ENCODE measurements at places on chromosomes 16 and 17.
A peak's percentile ranks its signal among the peaks of the same experiment; 100 is the strongest.

DNA sequence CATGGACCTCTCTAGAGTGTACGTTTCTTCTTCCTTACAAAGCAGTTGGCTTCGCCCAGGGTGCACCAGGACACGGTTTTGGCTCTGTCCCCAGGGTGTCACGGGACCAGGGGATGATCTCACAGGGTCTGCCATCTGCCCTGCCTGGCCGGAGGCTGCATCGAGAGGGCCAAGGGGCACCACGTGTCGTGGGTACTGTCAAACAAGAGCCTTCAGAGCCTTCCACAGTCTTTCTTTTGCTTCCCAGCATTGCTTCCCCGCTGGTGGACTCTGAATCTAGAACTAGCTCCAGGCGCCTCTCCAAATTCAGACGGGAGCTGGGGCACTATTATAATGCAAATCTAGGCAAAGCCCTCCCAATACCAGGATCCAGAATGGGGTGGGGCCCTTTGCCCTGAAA, 47.9 kb downstream of the MAPT start:
- H3K27me3 ChIP-seq: no peaks in the 10 kb centered on the region
- no peak overlapping the region for H3K4me3 ChIP-seq
- H3K36me3 ChIP-seq: no peaks in the 10 kb centered on the region

GRCh38 chr17:75428543-75429469, 23.3 kb upstream of the GRB2 start:
- DNase-seq: no peak
- H3K36me3 ChIP-seq: no peaks in the 10 kb centered on the region
- H3K27me3 ChIP-seq: no peaks in the 10 kb centered on the region
- H3K27ac ChIP-seq: no peak overlapping the region
- no peak overlapping the region for H3K4me3 ChIP-seq

- H3K27me3 ChIP-seq: no peaks in the 10 kb centered on the region
- DNase-seq: no peak
- H3K4me1 ChIP-seq: peaks cover 18% of the 10 kb centered on the region
- no peak overlapping the region for H3K4me3 ChIP-seq
Observed at GRCh38 chr16:73874324-73874723, 422.3 kb upstream of the PSMD7 start.

GRCh38 chr17:13359774-13360173, 242.0 kb downstream of the HS3ST3A1 start:
- no peaks in the 10 kb centered on the region for H3K36me3 ChIP-seq
- H3K27ac ChIP-seq: no peak overlapping the region
- DNase-seq: no peak
- peaks cover 5% of the 10 kb centered on the region for H3K4me1 ChIP-seq
- H3K4me3 ChIP-seq: no peak overlapping the region
- H3K27me3 ChIP-seq: no peaks in the 10 kb centered on the region

- H3K4me1 ChIP-seq: peaks cover 3% of the 10 kb centered on the region
- H3K36me3 ChIP-seq: peaks cover 14% of the 10 kb centered on the region
- no peaks in the 10 kb centered on the region for H3K27me3 ChIP-seq
- DNase-seq: no peak
- no peak overlapping the region for H3K4me3 ChIP-seq
- H3K27ac ChIP-seq: no peak overlapping the region
Observed at GRCh38 chr17:30819971-30820705, 4.4 kb downstream of the CRLF3 start.

DNA sequence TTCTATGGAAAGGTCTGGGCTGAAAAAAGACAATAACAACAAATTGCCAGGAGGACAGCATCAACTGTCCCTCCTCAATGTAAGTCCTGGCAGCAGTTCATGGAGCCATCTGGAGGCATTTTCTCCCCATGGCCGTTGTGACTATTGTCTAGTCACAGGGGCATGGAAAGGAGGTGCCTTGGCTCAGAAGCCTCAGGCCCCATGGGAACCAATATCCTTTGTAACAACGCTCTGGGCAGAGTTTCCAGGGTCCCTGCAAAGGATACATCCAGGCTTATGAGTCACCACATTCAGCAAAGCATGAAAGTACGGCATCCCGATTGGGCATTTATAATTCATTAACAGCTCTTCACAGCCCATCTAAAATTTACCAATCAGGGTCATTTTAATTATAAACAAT, 85.2 kb downstream of the GLG1 start:
- DNase-seq: no peak
- peaks cover 2% of the 10 kb centered on the region for H3K36me3 ChIP-seq
- no peak overlapping the region for H3K4me3 ChIP-seq
- H3K27me3 ChIP-seq: no peaks in the 10 kb centered on the region

DNA sequence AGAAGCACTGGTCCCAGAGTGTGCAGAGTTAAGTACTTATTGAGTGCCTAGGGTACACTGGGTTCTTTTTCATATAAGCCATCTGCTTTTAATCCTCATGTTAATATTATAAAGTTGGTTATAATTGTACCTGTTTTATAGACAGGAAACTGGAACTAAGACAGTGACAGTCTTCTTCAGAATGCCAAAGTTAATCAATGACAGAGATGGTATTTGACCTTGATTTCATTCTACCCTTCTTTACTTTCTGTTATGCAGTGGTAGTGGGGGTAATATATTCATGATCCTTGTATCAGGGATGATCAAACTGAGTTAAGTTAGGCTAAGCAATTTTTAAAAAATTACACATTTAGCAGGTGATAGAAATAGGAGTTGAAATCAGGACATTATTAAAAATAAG, 108.6 kb upstream of the GOT2 start:
- no peaks in the 10 kb centered on the region for H3K4me1 ChIP-seq
- H3K27me3 ChIP-seq: no peaks in the 10 kb centered on the region
- no peaks in the 10 kb centered on the region for H3K36me3 ChIP-seq
- DNase-seq: no peak
- H3K4me3 ChIP-seq: no peak overlapping the region

- no peaks in the 10 kb centered on the region for H3K27me3 ChIP-seq
- DNase-seq: peak; percentile 73
- H3K27ac ChIP-seq: no peak overlapping the region
Observed at GRCh38 chr17:4420692-4421131, 13.0 kb upstream of the SPNS3 start.

- H3K27ac ChIP-seq: no peak overlapping the region
- H3K36me3 ChIP-seq: no peaks in the 10 kb centered on the region
- DNase-seq: no peak
- no peaks in the 10 kb centered on the region for H3K27me3 ChIP-seq
- H3K4me1 ChIP-seq: no peaks in the 10 kb centered on the region
Observed at GRCh38 chr16:17335826-17336529, 134.8 kb downstream of the XYLT1 start.

DNA sequence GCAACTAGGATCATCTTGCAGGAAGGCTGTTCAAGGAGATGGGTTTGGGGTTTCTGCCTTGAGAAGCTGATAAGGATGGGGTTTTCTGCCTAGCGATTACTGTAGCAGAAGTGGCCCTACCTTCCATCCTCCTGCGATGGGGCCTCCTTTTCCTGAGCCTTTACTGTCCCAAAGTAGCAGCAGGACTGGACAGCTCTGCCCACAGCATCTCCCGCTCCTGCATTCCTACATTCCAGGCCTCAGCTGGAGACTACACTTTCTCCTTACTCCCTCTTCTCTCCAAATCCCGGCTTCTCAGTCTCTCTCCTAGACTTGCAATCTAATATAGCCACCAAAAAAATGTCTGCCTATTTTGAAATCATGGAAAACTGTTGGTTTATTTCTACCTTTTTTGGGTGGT, 355.4 kb downstream of the CA10 start:
- no peaks in the 10 kb centered on the region for H3K4me1 ChIP-seq
- no peak for DNase-seq
- no peaks in the 10 kb centered on the region for H3K27me3 ChIP-seq
- no peak overlapping the region for H3K4me3 ChIP-seq

GRCh38 chr16:79901522-79901921, 301.0 kb upstream of the MAF start:
- no peak overlapping the region for H3K27ac ChIP-seq
- no peaks in the 10 kb centered on the region for H3K36me3 ChIP-seq
- no peaks in the 10 kb centered on the region for H3K4me1 ChIP-seq

DNA sequence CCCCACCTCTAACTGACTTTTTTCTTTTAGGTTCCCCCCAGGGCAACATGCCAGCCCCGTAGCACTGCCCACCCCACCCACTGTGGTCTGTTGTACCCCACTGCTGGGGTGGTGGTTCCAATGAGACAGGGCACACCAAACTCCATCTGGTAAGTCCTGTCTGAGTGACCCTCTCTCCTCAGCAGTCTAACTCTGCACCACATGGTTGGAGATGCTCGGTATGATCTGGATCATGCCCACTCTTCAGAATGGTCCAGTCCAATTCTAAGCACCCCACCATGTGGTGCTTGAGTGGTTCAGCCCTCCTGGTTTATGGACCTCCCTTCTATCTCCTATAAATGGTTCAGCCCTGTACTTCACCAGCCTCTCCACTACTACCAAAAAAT, 5.9 kb downstream of the KDM6B start:
- H3K27me3 ChIP-seq: no peaks in the 10 kb centered on the region
- DNase-seq: no peak
- peaks cover 34% of the 10 kb centered on the region for H3K4me1 ChIP-seq
- peaks cover 15% of the 10 kb centered on the region for H3K36me3 ChIP-seq
- no peak overlapping the region for H3K4me3 ChIP-seq
- no peak overlapping the region for H3K27ac ChIP-seq

DNA sequence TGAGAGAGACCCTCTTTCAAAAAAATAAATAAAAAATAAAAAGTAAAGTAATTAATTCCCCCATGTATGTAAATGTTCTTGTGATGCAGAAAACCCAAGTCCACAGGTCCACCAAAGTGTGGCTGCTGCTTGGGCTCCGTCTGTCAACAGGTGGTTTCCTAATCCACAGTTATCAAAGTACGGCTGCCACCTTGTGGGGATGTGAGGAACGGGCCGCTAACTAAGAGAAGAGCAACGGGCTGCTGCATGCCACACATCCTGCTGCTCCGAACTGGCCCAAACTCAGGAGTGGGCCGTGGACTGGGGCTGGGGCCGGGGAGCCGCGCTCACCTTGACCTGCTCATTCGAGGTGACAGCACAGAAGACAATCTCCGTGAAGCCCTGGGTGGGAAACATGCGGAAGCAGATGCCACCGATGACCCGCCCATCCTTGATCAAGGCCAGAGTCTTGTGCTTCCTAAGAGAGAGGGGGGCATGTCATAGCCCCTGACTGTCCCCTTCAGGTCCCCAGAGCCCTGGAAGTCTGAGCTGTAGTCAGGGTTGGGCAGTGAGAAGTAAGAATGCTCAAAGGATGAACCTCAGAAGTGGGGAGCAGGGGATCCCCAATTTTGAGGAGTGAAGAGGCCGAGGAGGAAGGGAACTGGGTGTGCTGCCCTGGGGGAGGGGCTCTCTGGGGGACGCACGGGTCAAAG, 4.3 kb downstream of the KAT2A start:
- H3K4me1 ChIP-seq: peaks cover 6% of the 10 kb centered on the region
- DNase-seq: peak; percentile 67
- no peak overlapping the region for H3K4me3 ChIP-seq

DNA sequence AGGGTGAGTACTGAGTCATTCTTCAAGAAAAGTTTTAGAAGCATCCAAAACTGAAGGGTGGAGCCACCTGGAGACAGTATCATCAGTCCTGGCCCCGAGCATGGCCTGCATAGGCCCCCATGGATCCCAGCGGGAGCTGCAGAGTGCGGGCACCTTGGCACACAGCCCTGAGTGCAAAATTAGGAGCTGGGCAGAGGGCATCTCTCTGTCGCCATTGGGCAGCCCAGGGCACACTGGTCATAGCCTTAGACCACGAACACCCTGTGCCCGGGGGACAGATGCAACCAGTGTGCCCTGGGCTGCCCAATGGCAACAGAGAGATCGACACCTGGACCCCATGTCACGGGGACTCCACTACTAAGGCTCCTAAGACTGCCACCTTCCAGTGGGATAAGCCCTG, 14.6 kb downstream of the MAPT start:
- H3K27ac ChIP-seq: no peak overlapping the region
- H3K4me3 ChIP-seq: no peak overlapping the region
- peaks cover 3% of the 10 kb centered on the region for H3K27me3 ChIP-seq
- H3K4me1 ChIP-seq: no peaks in the 10 kb centered on the region

GRCh38 chr17:79690466-79690865, 40.3 kb upstream of the ENPP7 start:
- no peak overlapping the region for H3K27ac ChIP-seq
- DNase-seq: no peak
- H3K4me1 ChIP-seq: peaks cover 6% of the 10 kb centered on the region

DNA sequence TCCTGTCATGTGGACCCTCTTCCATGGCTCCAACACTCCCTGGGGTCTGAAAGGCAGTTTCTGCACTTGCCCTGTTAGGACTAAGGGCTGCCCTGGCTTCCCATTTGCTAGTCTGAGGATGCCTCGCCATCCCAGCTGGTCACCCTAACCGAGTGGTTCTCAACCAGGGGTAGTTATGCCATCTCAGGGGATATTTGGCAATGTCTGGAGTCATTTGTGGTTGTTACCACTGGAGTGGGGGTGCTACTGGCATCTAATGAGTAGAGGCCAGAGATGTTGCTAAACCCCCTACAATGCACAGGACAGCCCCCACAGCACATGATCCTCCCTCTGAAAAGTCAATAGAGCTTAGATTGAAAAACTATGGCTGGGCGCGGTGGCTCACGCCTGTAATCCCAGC, 26.9 kb upstream of the CDH1 start:
- H3K4me3 ChIP-seq: no peak overlapping the region
- no peak for DNase-seq
- H3K4me1 ChIP-seq: peaks cover 12% of the 10 kb centered on the region
- H3K36me3 ChIP-seq: no peaks in the 10 kb centered on the region
- H3K27me3 ChIP-seq: no peaks in the 10 kb centered on the region
- H3K27ac ChIP-seq: no peak overlapping the region

DNA sequence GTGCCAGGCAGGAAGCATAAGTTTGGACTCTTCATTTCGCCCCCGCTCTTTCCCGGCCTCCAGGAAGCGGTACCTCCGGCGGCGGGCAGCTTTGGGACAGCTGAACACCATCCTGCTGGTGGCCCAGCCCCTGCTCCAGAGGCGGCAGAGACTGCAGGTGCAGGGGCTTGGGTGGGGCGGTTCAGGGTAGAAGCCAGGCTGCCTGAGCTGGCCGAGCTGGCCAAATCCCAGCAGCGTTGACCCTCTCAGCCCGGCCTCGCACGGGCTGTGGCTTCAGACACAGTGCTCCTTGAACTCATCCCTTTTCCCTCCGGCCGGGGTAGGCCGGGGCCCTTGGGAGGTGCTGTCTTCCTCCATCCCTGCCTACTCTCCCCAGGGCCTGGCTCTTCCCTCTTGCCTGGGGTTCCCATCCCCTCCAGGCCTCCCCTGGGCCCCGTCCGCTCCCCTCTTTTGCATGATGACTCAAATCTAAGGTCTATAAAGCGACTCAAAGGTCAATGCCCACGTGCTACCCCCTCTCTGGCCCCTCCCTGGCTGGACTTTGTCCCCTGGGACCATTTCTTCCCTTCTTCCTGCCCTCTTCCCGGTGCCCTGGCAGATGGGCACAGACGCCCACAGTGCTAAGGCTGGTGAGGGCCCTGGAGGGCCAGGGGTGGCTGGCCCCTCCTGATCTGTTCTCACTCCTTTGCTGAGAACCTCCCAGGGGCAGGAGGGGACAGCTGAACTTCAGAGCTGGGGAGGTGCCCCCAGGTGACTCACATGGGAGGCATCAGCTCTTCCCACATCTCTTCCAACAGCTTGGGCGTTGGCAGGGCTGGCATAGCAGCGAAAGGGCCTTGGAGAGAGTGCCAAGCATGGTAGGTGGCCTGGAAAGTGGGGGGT, 22.7 kb downstream of the MYO15B start:
- no peak overlapping the region for H3K27ac ChIP-seq
- no peak overlapping the region for H3K4me3 ChIP-seq
- H3K4me1 ChIP-seq: peaks cover 2% of the 10 kb centered on the region
- H3K27me3 ChIP-seq: no peaks in the 10 kb centered on the region
- DNase-seq: no peak
- H3K36me3 ChIP-seq: no peaks in the 10 kb centered on the region

- peaks cover 3% of the 10 kb centered on the region for H3K4me1 ChIP-seq
- no peaks in the 10 kb centered on the region for H3K36me3 ChIP-seq
- DNase-seq: no peak
- H3K4me3 ChIP-seq: no peak overlapping the region
- H3K27ac ChIP-seq: no peak overlapping the region
Observed at GRCh38 chr16:66460703-66461102, 33.6 kb downstream of the BEAN1 start.
